ENCODE measurements at places on chromosomes 7 and 10.

GRCh38 chr10:78745441-78745840 lies 323.3 kb upstream of the ZMIZ1 start:
- no peak for DNase-seq

DNA sequence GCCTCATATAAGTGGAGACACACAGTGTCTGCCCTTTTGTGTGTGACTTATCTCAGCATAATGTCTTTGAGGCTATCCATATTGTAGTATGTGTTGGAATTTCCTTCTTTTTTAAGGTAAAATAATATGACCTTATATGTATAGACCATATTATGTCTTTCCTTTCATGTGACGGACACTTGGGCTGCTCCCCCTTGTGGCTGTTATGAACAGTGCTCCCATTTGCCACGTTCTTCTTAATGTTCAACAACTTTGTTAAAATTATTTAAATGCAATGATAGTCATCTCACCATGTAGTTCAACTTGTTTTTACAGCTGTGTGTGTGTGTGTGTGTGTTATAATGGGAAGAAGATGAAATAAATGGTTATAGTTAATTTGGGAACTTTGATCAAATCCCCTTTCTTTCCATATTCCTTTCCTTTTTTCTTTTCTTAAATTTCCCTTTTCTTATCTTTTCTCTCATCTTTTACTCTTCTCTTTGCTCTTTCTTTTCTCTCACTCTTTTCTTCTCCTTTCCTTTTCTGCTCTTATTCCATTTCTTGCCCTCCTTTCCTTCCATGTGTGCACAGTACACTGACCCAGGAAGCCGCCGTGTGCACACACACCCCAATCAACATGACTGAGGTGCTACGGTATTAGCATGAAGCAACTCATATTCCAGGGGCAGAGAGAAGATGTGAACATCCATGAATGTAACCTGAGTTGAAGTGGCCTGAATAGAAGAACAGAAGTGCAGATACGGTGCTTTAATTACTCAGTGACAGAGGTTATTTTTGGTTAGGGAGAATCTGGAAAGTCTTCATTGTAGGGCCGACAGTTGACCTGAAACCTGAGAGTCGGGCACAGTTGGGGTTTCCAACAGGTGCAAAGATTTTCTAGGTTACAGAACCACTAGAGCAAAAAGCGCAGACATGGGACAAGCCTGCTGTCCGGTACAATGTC lies 596.6 kb downstream of the SDK1 start:
- peak; percentile 36 for DNase-seq

GRCh38 chr10:130141878-130142277 lies 5.7 kb downstream of the GLRX3 start:
- DNase-seq, result no peak

GRCh38 chr10:22483132-22483531 lies 137.8 kb downstream of the SPAG6 start:
- DNase-seq, result no peak

- no peak for DNase-seq
These were observed 69.4 kb downstream of the CAMK1D start for GRCh38 chr10:12418725-12419261.

DNA sequence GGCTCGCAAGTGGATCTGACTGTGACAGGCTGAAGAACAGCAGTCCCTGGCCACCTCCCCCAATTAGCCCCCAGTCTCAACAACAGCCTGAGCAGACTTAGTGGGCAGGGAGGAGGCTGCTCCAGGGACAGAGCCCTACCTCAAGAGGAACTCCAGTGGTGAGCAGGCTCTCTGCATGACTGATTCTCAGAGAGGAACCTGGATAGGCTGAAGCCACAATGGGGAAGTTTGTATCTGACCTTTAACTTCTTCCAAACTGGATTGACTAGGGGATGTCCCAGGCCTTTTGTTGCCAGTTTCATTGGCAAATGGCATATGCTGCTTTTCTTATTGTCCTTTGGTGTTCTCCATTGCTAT lies 93.0 kb downstream of the ARHGAP22 start:
- DNase-seq, result no peak

- DNase-seq, result no peak
These were observed 205.2 kb downstream of the FAM107B start for GRCh38 chr10:14569274-14570060.

DNA sequence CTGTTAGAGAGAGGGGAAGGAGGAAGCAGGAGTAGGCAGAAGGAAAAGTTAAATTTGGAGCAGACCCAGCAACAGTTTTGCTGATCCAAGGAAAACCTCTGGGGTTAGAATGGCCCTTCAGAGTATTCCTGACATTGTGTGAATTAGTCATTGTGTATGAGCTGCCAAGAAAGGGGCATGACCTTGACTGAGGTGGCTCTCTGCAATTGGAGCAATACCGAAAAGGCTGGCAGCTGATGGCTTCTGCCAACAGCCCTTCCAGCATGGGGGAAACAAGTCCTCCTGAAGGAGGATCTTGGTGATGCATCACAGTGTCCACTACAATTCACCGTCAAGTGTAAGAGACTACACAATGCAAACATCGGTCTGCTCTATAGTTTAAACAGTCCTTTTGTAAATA lies 20.6 kb upstream of the WASL start:
- DNase-seq, result peak; percentile 89

DNA sequence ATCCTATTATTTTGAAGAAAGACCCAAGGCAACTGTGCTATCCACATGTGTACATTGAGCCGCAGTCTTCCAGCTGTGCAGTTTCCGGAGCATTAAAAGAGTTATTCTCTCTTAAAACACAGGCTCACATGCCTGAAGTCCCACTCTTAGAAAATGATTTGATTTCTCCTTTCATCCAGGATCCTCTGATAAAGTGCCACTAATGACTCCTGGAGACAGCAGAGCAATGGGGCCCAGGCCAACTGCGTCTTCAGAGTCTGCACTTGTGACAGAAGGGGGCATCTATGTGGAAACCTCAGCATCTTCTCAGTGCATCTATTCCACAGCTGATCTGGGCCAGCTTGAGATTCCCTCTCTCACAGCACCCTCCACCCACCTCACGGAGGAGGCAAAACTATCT lies 482.1 kb upstream of the AKR1E2 start:
- no peak for DNase-seq

DNA sequence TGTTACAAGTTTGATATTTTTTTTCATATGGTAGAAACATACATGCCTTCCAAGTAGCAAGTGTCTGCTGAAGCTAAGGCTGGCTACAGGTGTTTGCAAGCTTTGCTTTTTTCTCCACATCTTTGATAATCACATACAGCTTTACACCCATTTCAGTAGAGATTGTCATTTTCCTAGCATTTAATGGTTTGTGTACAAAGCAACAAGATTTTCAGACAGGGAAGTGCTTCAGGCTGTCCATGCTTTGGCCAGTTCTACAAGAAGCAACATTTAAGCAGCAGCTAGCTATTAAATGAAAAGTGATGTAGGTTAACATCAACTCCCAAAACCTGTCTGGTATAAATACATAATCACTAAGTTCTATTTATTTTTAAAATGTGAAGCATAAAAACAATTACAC lies 2.3 kb downstream of the HDAC9 start:
- no peak for DNase-seq

GRCh38 chr10:3407208-3407607 lies 234.6 kb upstream of the PITRM1 start:
- no peak for DNase-seq

- peak; percentile 69 for DNase-seq
These were observed 21.9 kb downstream of the FRA10AC1 start for GRCh38 chr10:93680412-93681047.

- no peak for DNase-seq
These were observed 20.9 kb upstream of the JAKMIP3 start for GRCh38 chr10:132044803-132045202.

DNA sequence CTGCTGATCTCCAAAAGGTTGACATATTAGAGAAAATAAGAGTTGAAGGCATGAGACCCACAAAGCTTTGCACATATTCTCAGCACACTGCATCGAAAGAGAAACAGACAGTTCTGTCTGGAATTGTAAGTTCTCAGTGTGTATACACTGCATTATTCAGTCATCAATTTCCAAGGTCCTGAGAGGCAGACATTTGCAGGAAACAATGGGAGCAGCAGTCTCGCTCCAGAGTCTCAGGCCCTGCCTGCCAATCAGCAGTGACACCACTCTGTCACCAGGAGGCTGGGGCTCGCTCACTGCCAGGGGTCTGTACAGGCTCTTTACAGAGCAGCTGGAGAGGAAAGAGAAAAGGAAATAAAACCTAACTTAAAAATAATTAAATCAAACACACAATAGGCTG lies 36.3 kb downstream of the JAZF1 start:
- DNase-seq, result no peak

- peak; percentile 44 for DNase-seq
These were observed 14.0 kb upstream of the PTTG1IP2 start for GRCh38 chr7:90455163-90456030.

DNA sequence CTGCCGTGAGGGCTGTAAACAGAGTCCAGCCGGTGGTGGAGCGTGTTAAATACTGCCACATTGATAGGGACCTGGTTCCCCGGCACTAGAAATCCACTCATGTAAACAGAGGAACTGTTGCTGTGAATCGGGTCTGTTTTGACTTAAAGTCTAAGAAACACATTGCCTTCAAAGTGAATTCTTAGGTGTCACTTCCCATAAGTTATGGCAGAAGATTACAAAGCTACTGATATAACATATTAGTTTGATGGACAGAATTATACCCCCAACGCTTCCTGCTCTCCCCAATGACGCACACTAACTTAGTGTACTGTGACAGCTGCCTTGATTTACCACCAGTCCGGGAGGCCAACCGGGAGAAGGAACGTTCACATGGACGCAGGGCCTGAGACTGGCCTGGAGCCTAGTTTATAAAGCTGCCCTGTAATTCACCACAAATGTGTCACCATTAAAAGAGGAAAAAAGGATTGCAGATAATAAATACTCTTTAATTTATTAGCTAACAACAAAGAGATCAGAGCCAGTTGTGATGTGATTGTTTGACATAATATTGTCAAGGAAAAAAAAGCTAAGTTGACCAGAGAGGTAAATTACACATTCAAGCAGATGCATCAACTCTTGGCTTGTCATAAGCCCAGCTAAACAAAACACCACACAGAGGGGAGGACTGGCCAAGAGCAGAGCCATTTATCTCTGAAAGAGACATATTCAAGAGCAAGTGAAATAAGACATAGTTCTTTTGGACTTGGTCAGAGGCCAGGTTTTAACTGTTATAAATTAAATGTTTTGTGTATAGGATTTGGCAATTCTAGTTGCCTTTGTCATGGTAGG lies 820.6 kb downstream of the LRMDA start:
- no peak for DNase-seq

DNA sequence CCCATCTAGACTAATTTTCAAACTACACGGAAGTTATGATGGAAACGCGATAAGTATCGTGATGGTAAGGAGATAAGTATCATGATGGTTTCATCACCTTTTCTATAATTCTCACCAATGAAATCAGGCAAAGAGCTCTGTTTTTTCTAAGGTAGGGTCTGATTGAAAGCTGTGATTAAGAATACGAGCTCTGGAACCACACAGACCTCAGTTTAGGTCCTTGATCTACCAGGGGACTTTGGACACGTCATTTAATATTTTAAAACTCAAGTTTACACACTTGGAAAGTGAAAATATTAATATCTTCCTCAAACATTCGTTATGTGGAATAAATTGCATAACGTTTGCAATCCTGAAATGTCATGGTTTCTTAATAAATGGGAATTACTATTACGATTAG lies 538.2 kb upstream of the CELF2 start:
- DNase-seq, result no peak

DNA sequence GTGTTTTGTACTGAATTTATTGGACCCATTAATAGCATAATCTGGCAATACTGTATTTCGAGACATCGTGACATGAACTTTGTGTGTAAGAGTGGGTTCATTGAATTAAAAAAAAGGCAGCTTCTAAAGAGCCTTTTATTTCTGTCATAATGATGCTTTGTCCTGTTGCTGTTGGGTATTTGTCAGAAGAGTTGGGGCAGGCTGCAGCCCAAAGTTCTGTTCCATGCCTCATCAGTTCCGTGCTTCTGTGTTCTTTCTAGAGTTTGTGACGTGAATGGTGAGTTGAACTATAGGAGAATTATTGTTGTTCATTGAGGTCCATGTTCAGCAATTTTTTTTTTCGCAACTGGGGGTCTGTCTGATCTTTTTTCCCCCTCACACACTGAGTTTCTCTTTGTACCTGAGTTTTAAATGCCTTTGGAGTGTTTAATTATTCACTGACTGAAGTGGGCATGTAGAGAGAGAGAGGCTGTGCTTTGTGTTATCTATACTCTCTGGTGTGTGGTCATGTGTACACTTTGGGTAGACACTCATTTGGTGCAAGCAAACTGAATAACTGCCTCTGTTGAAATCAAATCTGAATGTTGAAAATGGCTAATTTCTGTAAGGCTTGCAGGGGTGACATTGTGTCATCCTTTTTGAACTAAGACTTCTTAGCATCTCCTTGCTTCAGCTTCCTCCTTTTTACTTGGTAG lies 69.8 kb downstream of the ADD3 start:
- DNase-seq, result no peak

DNA sequence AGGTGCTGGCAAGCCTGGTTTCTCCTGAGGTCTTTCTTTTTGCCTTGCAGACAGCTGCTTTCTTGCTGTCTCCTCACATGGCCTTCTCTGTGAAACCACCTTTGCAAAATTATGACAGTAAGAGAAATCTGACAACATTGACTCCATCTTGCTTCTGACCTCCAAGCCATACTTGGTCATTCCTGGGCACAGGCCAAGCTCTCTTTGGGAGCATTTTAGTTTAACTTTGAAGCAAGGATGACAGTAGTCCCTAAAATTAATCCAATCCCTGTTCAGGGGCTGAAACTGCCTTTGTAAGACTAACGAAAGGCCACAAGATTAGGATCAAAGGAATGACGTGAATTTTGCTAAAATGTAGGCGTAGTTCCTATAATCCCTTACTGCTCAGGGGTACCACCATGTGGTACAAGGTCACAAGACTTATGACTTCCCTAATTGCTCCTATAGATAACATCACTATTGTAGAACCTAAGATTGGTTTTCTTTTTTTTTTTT lies 25.1 kb upstream of the NRBF2 start:
- DNase-seq, result no peak

DNA sequence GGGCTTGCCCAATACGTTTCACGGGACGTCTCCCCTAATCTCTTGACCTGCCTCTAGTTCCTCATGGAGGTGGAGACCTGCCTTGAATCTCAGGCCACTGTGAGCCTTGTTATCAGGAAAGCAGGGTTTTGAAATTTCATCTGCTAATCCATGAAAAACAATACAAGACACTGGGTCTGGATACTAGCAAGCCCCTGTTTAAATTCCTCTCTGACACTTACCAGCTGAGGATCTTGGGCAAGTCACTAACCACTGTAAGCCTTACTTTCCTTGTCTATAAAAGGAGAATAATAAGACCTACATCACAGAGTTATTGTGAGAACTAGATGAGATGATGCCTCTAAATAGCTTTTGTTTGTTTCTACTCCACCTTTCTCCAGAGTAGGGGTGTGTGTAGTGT lies 303.6 kb downstream of the FGFR2 start:
- DNase-seq, result no peak

All from A549 (cell line).